SK-MEL-5 (cell line): ENCODE measurements at places on chromosomes 1 and 21.

DNA sequence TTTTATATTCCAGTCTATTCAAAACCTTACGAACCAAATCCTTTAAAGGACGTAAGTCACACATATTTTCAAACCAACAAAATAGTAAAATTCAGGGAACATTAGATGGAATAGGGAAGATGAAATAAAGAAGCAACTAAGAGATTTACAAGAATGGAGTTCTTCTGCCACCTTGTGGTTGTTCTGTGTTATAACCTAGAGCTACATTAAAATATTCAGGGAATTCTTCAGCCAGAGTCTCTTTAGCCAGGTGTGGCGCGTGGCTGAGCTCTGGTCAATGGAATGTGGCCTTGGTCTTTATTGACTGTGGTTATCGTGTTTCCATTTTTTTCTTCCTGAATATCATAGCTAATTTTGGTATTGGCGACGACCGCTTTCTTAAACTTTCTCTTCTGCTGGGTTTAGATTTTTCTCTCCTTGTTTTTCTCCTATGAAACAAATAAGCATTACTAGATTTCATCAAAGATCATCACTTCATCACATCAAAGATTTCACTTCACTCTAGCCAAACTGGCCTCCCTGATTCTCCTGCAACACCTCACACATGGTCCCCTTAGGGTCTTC is 221.3 kb downstream of the MRPL39 start:
- DNase-seq = peak; percentile 62

- no peak for DNase-seq
These were observed 8.7 kb downstream of the FAM131C start for GRCh38 chr1:16064536-16065268.

DNA sequence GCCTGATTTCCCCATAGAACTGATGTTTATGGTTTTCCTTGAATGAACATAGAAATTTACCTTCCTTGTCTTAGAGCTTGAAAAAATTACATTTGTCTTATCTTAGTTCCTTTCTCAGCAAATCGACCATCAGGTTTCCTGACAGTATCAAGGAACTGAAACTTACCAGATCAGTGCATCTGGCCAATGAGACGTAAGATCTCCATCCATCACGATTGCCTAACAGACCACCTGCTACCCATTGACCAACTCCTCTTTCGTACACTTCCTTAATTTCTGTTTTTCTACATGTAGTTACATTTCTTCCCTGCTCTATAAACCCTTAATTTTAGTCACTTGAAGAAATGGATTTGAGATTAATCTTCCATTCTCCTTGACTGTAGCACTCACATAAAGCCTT is 57.4 kb upstream of the TMPRSS15 start:
- DNase-seq = no peak

DNA sequence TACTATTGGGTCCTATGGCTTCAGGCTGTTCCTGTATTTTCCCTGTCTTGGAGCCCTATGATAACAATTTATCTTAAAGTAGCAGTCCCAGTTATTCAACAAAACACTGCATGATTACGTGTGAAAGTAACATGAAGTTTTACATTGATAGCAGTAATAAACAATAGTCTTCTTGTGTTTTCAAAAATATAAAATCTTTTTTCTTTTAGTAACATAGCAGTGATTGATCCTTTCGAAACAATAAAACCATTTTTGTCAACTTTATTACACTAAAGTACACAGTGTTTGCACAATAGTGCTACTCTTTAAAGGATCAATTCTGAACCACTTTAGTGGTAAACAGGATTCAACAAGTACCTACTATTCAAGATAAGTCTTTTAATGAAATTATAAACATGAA is 90.6 kb downstream of the GPATCH2 start:
- peak; percentile 64 for DNase-seq

GRCh38 chr1:151970626-151971025 is 23.0 kb downstream of the S100A10 start:
- DNase-seq = no peak

DNA sequence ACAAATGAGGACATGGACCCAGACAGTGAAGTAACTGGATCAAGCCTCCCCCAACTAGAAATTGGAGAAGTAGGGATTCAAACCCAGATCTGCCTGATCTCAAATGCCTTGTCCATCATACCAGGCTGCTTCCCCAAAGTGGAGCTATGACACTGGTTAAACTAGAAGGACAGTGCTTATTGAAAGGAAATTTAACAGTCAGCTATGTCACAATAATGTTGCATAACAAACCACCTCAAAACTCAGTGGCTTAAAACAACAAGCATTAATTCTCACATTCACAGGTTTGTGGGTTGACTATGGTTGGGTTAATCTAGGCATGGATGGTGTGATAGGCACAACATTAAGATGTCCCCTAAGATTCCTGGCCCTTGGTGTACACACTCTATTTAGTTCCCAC is 107.1 kb downstream of the TAS1R2 start:
- no peak for DNase-seq

- DNase-seq = no peak
These were observed 47.1 kb upstream of the OLIG2 start for GRCh38 chr21:32978331-32979270.

DNA sequence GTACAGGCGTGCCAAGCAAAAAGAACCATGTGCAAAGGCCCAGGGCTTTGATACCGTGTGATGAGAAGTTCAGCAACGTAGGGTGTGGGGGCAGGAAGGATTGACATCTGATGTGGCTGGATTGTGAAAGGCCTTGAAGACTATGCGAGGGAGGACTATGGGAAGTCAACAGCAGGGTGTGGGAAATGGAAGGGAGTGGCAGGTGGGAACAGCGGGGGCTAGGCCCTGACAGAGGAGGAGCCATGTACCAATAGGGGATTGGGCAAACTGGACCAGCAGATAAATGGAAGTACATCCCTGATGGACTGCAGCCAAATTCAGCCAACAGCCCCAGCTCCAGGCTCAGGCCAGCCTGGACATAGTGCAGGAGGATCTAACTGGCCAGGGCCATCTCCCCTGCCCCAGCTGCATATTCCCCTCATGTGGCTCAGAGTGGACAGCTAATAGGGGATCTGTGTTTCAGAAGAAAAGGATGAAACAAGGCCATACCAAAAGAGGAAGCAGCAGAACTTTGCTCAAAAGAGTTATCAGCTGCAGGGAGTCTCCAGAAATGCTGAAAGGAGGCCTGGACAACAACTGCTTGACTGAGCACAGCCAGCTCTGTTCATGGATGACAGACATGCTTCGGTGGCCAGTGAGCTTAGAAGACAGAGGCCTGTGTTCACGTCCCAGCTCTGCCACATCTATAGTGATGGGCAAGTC is 140.2 kb upstream of the SGIP1 start:
- DNase-seq = no peak

DNA sequence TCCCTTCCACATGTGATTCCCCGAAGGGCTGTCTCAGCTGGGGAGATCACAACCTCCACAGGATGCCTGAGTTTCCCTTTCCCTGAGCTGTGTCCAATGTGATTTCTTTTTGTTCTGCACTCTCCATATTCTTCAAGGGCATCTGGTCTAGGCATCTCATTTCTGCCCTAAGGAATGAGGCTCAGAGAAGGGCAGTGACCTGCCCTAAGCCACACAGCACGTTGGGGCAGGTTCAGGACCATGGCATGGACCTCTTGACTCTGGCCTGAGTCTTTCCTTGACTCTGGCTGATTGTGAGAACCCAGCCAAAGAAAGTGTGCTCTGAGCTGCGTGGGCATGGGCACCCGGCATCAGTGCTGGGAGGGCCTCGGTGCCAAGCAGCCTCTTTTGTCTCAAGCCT is 590.3 kb downstream of the PTPRU start:
- DNase-seq = no peak

DNA sequence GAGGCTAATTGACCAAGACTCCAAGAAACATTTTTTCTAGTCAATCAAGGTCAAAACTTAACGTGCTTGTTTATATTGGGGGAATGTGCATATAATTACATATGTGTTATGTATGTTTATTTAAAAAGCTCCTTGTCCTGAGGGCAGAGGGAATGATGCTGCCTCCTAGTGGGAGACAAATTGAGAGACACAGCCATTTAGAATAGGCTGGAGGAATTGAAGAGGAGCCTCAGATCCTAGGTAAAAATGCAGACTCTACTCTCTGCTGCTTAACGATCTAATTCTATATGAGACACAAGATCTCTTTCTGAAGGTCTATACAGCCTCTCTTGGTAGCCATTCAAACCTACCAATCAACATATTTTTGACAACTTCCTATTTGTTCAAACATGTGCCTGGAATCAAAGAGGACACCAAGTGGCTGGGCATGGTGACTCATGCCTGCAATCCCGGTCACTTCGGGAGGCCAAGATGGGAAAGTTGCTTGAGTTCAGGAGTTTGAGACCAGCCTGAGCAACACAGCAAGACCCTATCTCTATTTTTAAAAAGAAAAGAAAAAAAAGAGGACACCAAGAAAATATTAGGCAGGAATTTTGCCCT is 136.6 kb upstream of the ZNF648 start:
- DNase-seq = peak; percentile 59

- DNase-seq = no peak
These were observed 12.3 kb upstream of the CTNNBIP1 start for GRCh38 chr1:9922342-9922741.

DNA sequence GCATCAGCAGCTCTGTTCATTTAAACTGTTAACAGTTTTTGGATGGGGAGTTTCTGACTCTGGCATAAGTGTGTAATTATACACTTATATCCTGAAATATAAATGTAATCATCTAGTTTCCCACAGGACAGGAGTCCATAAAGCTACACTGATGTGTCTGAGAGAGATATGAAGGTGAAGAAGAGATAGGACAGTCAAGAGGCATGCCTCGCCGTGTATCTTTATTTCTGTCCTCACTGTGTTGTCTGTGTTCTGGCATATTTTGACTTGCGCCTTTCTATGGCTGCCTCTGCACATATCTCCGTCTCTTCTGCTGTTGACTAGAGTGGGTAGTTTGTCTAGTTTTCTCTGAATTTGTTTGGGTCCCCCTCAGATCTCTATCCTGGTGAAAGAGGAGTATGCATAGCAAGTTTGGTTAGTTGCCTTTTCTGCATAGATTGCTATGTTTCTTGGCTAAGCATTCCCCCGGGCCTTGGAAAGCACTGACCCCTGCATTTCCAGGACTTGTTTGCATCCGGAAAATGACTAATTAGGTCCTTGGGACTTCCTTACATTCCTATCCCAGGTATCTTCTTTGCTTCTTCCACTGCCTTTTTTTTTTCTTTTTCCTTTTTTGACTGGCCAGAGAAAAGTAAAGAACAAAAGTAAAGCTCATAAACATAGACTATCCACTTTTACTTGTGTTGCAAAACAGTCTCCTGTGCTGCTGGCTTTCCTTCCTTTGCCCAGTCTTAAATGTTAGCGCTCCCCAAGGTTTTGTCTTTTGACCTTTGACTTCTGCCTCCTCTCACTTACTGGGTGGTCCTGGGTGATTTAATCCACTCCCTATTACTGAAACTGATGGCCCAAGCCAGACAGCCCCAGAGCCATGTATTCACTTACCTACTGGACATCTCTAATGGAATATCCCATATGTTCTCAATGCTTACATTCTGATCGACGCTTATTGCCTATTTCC is 27.6 kb upstream of the CNN3 start:
- no peak for DNase-seq

DNA sequence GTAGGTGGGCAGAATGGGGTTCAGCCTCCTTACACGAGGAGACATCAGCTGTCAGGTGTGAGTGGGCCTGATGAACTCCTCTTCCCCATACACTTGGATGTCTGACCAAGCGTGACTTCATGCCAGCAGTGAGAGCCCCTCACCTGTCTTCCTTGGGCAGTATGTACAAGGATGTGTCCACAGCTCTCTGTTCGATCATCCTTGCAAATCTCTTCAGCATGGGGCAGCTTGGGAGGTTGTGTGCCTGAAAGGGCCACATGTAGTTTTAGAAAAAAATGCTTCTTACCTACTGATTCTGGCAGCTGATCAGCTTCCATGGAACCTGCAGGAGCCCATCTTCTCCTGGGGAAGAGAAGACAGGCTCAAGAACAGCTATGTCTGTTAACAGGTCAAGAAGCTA is 18.0 kb downstream of the ACP6 start:
- DNase-seq = no peak

DNA sequence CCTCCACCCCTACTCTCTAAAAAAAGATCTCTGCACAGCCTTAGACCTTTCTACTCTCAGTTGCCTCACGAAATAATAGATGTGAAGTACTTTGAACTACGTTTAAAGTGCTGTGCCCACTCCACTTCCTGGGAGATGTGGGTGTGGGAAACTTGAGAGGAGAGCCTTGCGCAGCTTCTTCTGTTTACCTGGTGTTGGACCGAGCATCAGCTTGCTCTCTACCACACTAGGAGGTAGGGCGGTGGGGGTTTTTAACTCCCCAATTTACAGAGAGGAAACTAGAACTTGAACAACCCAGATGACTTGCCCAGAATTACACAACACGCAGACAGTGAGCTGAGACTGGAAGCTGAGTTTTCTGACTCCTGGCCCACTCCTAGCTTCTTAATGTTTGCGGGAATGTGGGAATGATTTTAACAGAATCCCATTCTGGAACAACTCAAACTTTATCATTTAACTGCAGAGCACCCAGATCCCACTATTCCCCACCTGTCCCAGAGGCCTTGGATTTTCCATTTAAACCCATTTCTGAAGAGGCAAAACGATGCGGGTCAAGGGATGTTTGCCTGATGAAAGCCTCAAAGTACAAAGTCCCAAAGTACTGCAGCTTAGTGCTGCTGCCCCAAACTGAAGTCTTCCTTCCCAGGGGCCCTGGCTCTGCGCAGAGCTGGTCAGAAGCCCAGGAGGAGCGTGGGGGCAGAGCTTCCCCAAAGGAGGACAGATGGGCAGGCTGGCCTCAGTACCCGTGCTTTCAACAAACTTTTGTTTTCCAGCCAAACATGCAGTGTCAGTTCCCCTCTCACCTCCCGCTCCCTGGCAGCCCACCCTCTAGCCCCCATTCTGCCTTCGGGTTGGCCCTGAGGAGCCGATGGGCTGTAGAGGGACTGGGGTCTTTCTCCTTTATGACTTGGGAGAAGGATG is 19.0 kb downstream of the BTG2 start:
- no peak for DNase-seq

DNA sequence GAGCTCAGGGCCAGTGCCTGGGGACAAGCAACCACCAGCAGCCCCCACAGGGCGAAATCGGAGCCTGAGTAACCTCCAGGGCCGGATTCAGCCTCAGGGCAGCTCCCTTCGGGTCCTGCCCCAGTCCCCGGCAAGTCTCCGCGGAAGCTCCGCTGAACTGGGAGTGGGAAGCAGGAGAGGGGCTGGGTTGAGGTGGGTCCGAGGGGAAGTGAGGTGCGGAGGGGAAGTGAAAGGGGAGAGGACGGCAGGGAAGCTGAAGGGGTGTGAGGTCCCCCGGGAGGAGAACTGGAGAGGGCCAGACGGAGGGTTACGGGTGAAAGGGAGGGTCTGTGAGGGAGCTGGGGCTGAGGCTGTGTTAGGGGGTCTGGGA is 560 bp downstream of the PADI2 start:
- DNase-seq = no peak

DNA sequence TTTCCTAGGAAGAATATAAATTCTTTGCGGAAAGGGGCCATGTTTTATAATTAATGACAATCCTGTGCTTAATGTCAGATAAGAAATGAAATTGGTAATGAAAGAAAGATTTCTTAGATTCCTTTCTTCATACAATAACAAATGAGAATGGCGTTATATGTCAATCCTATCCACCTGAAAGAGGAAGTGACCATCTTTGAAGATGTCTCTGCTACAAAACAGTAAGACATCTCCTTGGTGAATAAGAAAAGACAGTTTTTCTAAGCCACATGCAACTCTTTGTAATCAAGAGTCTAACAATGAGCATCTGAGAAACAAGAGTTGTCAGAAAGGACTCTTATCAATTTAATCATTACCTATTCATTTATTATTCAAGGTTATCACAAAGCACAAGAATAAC is 286.0 kb downstream of the VAV3 start:
- no peak for DNase-seq
